ENCODE measurements at places on chromosomes 2 and 18. TPM values are rescaled to one million over a fixed set of nuclear protein-coding genes. Genes with fewer than 3 reads are reported as not detected.

DNA sequence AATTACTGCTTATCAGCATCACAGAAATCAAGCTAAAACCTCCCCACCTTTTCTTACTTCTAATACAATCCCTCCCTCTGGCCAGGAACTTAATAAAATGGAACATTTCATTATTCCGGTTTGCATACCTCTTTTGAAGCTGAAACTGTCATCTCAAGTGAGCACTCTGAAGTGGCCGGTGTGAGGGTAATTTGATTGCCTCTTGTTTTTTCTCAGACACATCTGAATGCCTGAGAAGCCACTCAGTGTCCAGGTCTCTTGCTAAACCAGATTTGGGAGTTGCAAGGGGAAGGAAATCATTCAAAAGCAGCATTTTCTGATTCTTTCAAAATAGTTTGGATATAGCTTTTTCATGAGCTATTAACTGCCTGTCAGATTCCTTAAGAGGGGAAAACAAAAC, 190.3 kb downstream of the C1D start:
- peaks cover 25% of the 10 kb centered on the region for H3K4me1 ChIP-seq
- DNase-seq, result no peak
- H3K27me3 ChIP-seq, result no peaks in the 10 kb centered on the region
- H3K27ac ChIP-seq, result no peak overlapping the region
- no peaks in the 10 kb centered on the region for H3K36me3 ChIP-seq

DNA sequence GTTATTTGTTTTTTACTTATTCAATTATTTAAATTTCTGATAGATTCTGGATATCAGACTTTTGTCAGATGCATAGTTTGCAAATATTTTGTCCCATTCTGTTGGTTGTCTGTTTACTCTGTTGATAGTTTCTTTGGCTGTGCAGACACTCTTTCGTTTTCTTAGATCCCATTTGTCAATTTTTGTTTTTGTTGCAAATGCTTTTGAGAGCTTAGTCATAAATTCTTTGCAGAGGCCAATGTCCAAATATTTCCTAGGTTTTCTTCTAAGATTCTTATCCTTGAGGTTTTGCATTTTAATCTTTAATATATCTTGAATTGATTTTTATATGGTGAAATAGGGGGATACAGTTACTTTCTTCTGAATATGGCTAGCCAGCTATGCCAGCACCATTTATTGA, 112.7 kb upstream of the SESTD1 start:
- no peak overlapping the region for H3K4me3 ChIP-seq
- DNase-seq, result no peak
- peaks cover 3% of the 10 kb centered on the region for H3K27me3 ChIP-seq
- peak overlapping the region; percentile 24 for H3K27ac ChIP-seq

DNA sequence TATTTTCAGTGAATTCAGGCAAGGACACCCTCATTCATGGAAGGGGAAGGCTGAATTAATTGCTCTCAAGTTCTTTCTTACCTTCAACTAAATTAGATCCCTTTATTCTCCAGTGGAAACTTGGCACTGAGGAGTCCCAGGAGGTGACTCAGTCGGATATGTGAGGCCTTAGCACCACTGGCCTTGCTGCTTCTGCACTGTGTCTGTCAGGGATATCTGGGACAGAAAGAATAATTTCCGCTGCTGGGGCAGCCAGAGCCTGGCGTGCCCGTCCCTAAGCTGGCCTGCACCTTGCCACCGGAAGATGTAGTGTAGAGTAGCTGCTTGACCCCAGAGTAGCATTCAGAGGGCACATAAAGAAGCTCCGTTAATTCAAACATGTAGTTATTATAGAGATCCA, 53.4 kb downstream of the LIMS1 start:
- H3K4me1 ChIP-seq, result peaks cover 76% of the 10 kb centered on the region
- H3K27ac ChIP-seq, result peak overlapping the region; percentile 85
- H3K27me3 ChIP-seq, result no peaks in the 10 kb centered on the region

DNA sequence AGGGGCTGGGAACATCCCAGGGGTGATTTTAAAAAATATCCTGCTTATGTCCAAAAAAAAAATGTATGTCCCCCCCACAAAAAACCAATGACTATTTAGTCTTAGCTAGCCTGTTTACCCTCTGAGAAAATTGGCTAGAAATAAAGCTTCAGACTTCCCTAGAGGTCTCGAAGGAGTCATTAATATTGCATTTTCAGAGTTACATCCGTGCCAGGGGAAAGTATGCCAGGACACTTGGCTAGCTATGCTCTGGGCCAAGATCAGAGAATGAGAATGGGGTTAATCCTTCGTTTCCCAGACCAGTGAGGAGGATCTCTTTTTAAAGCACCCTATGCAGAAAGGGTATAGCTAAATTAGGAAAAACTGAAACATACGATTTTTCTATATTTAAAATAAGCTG, 183.6 kb downstream of the MC4R start:
- peaks cover 49% of the 10 kb centered on the region for H3K27me3 ChIP-seq
- no peaks in the 10 kb centered on the region for H3K4me1 ChIP-seq

- no peak overlapping the region for H3K27ac ChIP-seq
- peaks cover 12% of the 10 kb centered on the region for H3K4me1 ChIP-seq
- H3K36me3 ChIP-seq, result no peaks in the 10 kb centered on the region
- no peaks in the 10 kb centered on the region for H3K27me3 ChIP-seq
Observed at GRCh38 chr2:234823196-234823876, 128.5 kb upstream of the SH3BP4 start.

Gene BOK
- total RNA-seq, result 47.5 TPM

DNA sequence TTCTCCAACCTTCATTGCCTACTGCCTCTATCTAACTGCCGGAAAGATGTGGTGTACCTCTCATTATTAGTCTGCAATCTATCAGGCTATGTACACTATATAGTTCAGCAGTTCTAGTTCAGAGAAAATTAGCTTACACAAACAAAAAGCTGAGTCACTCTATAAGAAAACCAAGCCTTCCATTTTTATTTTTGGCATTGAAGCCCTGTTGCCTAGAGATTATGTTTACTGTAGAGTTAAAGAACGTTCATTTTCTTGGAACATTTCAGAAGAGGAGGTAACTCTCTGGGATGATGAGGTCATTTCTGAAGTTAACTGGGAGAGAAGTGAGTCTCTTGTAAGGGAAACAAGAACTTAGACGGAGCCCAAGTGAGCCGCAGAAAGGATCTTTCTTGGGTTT, 133.5 kb downstream of the FAM124B start:
- H3K36me3 ChIP-seq, result no peaks in the 10 kb centered on the region
- DNase-seq, result no peak
- no peaks in the 10 kb centered on the region for H3K27me3 ChIP-seq
- no peak overlapping the region for H3K4me3 ChIP-seq

DNA sequence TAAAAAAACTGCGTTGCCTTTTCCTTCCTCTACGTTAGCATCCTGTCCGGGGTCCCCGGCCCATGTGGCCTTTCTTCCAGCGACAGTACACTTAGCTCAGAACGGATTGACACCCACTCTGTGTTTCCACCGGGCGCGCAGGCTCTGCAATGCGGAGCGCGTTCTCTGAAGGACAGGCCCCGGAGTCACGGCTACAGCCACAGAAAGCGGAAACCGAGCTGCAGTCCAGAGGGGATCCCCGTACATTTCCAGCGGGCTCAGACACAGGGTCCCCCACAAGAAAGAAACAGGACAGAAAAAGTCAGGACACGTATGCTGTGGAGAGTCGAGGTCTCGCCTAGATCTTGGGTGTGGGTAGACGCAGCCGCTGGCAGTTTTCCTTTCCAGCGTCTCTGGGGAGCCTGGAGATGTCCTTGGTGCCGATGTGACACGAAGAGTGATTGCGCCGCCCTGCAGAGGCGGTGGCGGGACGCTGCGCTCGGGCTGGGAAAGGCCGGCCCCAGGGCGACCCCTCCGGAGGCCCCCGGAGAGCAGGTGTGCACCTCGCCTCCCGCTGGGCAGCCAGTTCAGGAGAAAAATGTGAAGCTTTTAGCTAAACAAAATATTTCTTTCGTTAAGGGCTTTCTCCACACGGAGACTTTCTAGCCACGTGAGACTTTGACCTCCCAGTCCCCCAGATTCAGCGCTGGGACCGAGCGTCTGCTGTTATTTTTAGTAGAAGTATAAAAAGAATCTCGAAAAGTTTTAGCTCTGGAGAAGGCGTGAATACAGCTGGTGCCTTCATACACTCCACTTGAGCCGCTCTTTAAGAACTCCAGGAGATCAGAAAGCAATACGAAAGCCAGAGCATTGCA, 1.3 kb upstream of the ACKR3 start:
- H3K4me1 ChIP-seq, result peaks cover 45% of the 10 kb centered on the region
- no peak overlapping the region for H3K27ac ChIP-seq
- peaks cover 10% of the 10 kb centered on the region for H3K36me3 ChIP-seq
- H3K4me3 ChIP-seq, result no peak overlapping the region

Gene LBH
- 74.7 TPM for total RNA-seq

Gene CD302
- total RNA-seq, result 19.3 TPM

- peaks cover 61% of the 10 kb centered on the region for H3K4me1 ChIP-seq
- DNase-seq, result no peak
- no peaks in the 10 kb centered on the region for H3K36me3 ChIP-seq
- peak overlapping the region; percentile 80 for H3K27ac ChIP-seq
- H3K27me3 ChIP-seq, result no peaks in the 10 kb centered on the region
- H3K4me3 ChIP-seq, result no peak overlapping the region
Observed at GRCh38 chr2:152396051-152396511, 61.1 kb downstream of the FMNL2 start.

Gene IL1B
- not detected for total RNA-seq

DNA sequence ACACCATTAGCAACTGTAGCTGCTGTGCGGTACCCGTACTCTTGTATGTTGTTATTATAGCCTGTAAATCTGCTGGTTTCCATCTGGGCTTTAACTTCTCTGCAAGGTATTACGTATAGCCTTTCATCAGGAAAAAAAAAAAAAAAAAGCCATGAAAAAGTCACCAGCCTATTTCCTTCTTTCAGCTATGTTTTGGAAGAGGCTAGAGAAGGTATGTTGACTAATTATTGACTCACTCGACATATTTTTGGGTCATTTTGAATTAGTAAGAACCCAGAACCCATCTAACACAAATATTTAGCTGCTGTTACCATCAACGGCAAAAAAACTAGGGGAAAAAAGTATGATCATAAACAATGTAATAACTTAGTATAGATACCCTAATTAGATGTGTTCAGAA, 1395.6 kb downstream of the SUCLG1 start:
- no peak overlapping the region for H3K4me3 ChIP-seq
- H3K36me3 ChIP-seq, result no peaks in the 10 kb centered on the region
- H3K4me1 ChIP-seq, result no peaks in the 10 kb centered on the region
- H3K27ac ChIP-seq, result no peak overlapping the region

Gene PKP4
- total RNA-seq, result 119 TPM

Gene FOXD4L1
- total RNA-seq, result 0.18 TPM

GRCh38 chr2:44680983-44681531, 260.4 kb upstream of the SIX3 start:
- no peak overlapping the region for H3K4me3 ChIP-seq
- no peaks in the 10 kb centered on the region for H3K27me3 ChIP-seq
- H3K36me3 ChIP-seq, result no peaks in the 10 kb centered on the region
- no peaks in the 10 kb centered on the region for H3K4me1 ChIP-seq
- no peak for DNase-seq

Gene SULT6B1
- total RNA-seq, result not detected

GRCh38 chr2:12766421-12766879, 49.7 kb downstream of the TRIB2 start:
- peaks cover 4% of the 10 kb centered on the region for H3K27me3 ChIP-seq
- H3K36me3 ChIP-seq, result no peaks in the 10 kb centered on the region
- H3K27ac ChIP-seq, result no peak overlapping the region
- H3K4me3 ChIP-seq, result no peak overlapping the region
- DNase-seq, result no peak

Gene ANO7
- 1.3 TPM for total RNA-seq

Gene TMEM185B
- 41.2 TPM for total RNA-seq

GRCh38 chr18:42675810-42676209, 439.7 kb downstream of the RIT2 start:
- no peaks in the 10 kb centered on the region for H3K27me3 ChIP-seq
- no peak overlapping the region for H3K27ac ChIP-seq
- no peaks in the 10 kb centered on the region for H3K4me1 ChIP-seq
- H3K36me3 ChIP-seq, result no peaks in the 10 kb centered on the region

Gene SERPINB11
- not detected for total RNA-seq

Gene DUSP2
- 0.78 TPM for total RNA-seq

Gene ANKRD29
- not detected for total RNA-seq

- no peak for DNase-seq
- H3K36me3 ChIP-seq, result peaks cover 4% of the 10 kb centered on the region
- no peak overlapping the region for H3K27ac ChIP-seq
- H3K27me3 ChIP-seq, result peaks cover 15% of the 10 kb centered on the region
- no peak overlapping the region for H3K4me3 ChIP-seq
Observed at GRCh38 chr2:20400787-20401488, 45.9 kb upstream of the RHOB start.
